Activated CD4-positive, alpha-beta T cell treated with anti-CD3 and anti-CD28 coated beads, Interleukin-2, amount 50 U/mL, for 1 hour (primary cell): ENCODE measurements at places on chromosomes 6 and 20.

DNA sequence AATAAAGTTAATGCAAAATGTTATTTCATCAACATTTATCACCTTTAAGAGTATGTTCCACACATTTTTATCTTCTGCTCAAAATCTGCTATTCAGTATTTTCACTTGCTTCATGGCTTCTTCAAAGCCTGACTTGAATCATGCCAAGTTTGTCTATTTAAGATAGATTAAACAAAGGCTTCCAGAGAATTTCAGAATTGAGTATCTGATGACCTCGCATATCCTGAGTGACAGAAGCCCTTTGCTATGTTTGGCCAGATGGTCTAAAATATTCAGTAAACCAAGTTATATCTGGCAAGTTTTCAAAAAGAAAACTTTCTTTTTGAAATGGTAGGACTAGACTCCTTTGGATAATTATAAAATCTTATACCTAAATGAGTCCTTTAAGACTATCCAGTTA is 348.9 kb upstream of the KCNQ5 start:
- no peak for DNase-seq

- DNase-seq, result no peak
These were observed 37.0 kb upstream of the IGF2R start for GRCh38 chr6:159931846-159932245.

GRCh38 chr20:53321596-53321995 is 272.0 kb downstream of the ZNF217 start:
- DNase-seq, result no peak

- DNase-seq, result no peak
These were observed 174.3 kb upstream of the TNFAIP3 start for GRCh38 chr6:137692806-137693205.

- no peak for DNase-seq
These were observed 108.4 kb upstream of the SLC35B3 start for GRCh38 chr6:8543714-8544113.

DNA sequence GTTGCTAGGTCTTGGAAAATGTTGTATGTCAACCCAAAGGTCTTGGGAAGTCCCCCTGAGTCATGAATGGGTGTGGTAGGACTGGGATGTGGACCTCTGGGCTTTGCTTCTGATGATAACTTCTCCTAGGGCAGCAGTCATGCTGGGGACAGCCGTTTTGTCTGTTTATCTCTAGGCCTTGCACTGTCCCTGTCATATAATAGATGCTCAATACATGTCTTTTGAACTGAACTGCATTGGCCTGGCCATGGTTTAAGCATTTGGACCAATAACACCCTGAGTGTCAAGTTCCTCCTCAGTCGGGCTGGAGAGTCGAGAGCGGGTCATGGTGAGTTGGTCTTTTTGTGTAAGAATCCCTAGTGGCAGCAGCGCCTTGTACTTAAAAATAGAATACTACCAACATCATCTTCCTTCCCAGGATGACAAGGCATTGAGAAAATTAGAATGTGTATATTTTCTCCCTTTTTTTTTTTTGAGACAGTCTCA is 43.1 kb downstream of the E2F3 start:
- no peak for DNase-seq

GRCh38 chr20:44219170-44219730 is 8.7 kb upstream of the OSER1 start:
- no peak for DNase-seq

DNA sequence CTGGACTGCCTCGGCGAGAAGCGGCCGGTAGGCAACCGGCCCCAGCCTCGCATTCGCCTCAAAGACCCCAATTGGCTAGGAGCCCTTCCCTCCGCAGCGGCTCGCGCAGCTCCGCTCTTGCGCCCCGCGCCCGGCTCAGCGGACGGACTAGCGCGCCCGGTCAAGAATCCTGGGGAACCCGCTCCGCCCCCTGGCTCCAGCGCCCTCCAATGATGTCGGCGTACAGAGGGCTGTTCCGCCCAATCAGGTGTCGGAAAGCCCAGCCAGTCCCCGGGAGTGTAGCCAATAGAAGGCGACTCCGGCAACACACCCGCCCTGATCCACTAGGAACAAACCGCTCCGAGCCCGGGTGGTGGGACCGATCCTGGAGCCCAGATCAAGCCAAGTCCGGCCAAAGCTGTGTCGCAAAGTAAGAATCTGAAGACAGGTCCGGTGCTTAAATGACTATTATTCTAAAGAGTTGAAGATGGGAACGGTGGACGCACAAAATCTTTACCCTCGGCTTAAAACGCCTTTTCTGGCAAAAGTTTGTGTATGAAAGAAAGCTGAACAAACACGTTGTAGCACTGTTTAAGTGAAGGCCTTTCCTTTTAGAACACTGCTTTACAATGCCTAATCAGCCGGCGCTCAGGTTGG is 132.2 kb downstream of the OGFRL1 start:
- no peak for DNase-seq

DNA sequence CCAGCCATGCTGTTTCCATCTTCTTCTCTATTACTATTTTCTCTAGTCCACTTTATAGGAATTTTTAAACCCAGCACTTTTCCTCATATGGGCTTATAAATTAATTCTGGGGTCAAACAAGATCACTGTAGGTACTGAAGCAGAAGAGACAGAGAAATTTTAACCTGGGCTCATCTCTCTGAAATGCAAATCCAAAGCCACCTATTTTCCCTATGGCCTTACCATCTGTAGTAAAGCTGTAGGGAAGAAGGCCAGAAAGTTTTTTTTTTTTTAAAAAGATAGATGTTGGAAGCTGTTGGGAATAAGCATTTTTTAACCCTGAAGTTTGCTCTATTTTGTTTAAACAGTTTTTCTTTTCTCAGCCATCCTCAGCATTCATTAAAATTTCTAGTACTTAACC is 367.4 kb downstream of the CD109 start:
- no peak for DNase-seq
